ENCODE measurements at places on chromosomes 6 and 20.

- no peak for DNase-seq
These were observed 516.7 kb downstream of the CBLN4 start for GRCh38 chr20:55488593-55488992.

DNA sequence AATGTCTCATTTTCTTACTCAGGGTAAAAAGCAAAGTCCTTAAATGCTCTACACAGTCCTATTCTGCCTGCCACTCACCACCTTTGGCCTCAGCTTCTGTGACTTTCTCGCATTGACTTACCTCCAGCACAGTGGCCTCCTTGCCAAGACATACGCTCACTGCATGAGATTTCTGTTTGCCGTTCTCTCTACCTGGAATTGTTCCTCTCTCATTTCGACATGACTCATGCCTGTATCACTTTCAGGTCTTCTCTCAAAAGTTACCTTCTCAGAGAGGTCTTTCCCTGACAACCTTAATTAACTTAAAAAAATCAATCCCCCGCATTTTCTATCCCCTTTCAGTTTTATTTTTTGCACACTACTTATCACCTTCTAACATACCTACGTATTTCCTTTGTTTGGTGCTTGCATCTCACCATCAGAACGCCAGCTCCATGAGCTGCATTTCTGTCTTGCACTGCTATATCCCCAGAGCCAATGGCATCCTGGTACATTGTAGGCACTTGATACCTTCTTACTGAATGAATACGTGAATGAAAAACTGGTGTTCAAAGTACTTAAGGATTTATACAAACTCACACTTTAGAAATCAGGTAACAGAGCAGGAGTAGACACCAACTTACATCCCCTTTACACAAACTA lies 24.5 kb downstream of the TENT5A start:
- no peak for DNase-seq

DNA sequence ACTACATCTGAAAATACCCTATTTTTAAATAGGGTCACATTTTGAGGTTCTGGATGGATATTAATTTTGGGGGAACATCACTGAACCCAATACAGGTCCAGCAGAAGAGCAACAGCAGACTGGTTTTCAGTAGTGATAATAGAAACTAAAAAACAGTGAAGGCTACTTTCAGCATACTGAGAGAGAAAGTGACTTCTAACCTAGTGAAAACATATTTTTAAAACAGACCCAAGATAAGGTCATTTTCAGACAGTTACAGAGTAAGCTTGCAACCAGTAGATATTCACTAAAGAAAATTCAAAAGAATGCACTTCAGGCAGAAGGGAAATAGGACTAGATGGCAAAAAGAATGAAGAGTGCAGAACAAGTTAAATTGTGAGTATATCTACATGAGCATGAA lies 42.0 kb upstream of the TMEM244 start:
- DNase-seq: no peak

DNA sequence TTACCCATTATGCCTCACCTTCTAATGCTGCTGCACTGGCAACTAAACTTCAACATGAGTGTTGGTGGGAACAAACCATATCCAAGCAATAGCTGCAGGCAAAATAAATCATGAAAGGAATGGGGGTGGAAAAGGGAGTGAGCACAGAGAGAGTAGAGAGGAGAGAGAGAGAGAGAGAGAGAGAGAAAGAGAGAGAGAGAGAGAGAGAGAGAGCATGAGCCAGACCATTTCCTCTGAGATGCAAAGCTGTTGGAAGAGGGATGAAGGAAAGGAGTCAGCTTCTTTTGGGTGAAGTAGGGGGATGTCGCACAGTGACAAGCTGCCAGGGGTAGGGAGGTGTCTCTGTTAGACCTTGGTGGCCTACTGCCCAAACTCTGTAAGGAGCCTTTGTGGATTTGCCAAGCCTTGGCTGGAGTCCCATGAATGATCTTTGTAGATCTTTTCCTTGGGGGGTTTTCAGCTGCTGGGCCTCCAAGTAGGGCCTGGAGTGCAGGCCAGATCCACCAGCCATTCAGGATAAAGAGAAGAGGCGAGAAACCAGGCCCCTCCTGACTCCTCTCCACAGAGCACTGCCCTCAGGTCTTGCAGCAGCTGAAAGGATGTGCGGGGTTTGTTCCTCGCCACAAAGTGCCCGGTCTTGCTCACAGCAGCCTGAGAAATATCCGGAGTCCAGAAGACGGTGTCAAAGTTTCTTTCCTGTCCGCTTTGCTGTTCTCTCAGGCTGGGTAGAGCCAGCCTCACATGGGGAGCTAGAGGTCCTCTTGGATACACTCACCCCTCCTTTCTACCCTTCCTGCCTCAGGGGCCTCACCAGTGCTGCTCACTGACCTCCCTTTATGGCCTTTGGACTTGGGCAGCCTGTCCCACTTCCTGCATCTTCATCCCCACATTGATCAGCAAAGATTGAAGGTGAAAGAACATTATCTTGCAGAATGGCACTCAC lies 17.8 kb downstream of the BTBD3 start:
- DNase-seq: no peak

GRCh38 chr6:42095094-42095493 lies 44.8 kb downstream of the TAF8 start:
- DNase-seq: no peak

DNA sequence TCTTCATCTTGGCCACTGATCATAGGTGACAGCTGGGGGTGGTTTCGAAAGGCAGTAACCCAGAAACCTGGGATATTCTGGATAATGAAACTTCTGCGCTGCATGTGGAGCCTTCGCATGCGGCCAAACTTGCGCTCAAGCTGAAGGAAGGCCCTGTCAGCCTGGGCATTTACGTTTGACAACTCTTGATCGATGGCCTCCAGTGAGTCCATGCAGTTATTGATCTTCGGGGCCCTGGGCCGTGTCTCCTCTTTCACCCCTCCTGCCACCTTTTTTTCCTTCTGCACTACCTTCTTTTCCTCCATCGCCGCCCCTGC lies 729 bp downstream of the TSPYL4 start:
- DNase-seq: no peak

DNA sequence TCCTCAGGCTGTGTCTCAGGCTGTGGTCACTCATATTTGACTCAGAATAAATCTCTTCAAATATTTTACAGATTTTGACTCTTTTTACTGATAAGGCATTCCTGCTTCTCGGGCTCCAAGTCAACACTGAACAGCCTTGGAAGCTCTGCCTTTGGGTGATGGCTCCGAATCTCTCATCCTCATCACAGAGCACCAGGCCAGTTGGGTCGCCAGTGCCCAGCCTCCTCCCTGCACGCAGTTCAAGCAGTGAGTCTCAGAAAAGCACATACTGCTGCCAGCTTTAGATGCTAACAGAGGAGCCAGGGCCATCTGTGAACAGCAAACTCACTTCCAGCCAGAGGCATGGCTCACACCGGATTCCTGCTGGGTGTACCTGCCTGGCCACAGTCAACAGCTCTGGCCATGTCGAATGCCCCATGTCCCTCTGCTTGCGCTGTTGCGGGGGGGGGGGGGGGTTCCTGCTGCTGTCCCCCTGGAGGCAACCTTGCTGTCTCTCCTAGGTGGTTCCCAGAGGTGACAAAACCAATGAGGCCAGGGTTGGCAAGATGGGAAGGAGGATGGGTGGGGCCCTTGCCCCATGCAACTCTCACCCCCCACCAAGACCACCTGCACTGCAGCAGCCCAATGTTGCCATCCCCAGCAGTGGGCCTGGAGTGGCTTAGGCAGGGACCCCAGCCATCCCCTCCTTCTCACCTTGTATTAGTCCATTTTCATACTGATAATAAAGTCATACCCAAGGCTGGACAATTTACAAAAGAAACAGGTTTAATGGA lies 248.8 kb downstream of the ERMARD start:
- DNase-seq: no peak

GRCh38 chr20:15742627-15743026 lies 830.6 kb downstream of the KIF16B start:
- DNase-seq: no peak

DNA sequence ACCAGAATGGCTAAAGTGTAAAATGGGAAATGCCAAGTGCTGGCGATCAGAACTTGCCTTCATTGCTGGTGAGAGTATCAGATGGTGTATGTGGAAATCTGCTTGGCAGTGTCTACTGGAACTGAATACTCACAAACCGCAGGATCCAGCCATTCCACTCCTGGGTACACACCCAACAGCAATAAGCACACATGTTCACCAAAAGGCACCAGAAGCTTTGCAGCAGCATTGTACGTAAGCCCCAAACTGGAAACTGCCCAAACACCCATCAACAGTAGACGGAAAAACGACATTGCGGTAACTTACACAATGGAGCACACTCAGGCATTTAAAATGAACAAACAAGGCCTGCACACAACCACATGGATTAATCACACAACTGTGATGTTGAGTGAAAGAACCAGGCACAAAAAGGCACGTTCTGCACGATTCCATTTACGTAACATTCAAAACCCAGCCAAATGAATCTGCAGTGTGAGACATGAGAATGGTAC lies 37.3 kb upstream of the BPIFA2 start:
- DNase-seq: no peak

GRCh38 chr6:17466707-17467106 lies 73.3 kb downstream of the CAP2 start:
- DNase-seq: no peak

DNA sequence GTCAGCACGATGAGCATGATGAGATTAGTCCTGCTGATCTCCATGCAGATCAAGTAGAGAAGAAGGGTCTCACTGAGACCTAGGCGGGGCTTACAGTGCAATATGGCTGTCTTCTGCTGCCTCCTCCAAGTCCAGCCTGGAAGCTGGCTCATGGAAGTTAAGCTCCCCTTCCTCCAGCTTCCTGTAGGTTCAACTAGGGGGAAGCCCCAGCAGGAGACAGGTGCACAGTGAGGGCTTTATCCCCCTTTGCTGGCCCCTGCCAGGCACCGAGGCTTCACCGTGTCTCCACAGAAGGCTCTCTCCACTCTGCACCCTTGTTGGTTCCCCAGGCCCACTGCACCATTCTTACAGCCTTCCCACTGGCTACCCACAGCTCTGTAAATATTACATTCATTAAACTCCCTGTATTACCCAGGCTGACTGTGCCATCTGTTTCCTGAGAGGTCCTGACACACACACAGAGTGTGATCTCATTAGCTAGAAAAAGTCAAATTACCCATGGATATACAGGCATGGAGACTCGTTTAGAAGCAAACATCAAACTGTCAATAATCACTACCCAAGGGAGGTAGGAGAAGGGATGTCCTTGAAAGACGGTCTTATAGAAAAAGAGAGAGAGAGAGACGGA lies 90.4 kb downstream of the SLC2A10 start:
- no peak for DNase-seq

DNA sequence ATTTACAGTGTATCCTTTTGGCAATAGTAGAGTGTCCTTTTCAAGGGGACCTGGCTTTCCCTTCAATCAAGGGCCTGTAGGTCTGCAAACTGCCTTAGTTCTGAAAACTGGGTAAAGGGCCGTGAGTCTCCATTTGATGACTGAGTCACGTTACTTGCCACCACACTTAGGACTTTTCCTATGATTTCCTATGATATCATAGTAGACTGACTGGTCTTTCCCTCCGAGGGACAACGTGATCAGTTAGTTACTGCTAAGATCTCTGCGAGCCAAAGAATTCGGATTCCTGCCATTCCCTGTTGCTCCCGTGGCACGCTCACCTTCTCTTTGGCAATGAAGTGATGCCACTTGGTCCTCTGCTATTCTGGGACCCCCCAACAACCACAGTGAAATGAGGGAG lies 8.4 kb downstream of the ZNF831 start:
- no peak for DNase-seq

DNA sequence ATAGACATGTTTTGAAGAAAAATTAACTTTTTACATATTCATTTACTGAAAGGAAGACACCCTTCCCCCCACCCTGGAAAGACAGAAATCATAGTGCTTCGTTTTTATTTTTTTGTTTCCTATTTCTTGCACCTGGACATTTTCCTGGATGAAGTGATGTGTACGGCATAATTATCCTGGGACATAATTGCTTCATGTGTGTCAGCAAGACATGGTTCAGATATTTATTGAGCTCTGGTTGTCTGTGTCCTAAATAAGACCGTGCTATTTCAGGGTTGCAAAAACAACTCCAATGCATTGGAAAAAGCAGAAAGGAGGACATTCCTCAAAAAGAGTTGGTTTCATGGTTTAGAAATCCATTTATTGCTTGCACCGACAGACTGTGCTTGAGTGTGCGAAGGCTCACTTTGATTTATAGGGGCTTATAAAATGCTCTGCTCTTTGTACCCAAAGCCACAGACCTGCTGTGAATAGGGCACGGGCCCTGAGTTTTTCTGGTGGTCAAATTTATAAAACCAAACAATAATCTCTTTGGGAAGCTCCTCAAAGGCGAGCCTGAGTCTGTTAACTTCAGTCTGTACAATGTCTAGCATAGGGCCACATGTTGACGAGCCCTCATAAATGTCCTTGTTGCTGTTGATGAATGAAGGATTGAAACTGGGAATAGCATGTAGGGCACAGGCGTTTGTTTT lies 179.5 kb downstream of the SOX4 start:
- DNase-seq: no peak

GRCh38 chr6:83767033-83767432 lies 58.1 kb upstream of the SNAP91 start:
- no peak for DNase-seq

GRCh38 chr6:163253556-163254213 lies 160.8 kb upstream of the QKI start:
- no peak for DNase-seq

DNA sequence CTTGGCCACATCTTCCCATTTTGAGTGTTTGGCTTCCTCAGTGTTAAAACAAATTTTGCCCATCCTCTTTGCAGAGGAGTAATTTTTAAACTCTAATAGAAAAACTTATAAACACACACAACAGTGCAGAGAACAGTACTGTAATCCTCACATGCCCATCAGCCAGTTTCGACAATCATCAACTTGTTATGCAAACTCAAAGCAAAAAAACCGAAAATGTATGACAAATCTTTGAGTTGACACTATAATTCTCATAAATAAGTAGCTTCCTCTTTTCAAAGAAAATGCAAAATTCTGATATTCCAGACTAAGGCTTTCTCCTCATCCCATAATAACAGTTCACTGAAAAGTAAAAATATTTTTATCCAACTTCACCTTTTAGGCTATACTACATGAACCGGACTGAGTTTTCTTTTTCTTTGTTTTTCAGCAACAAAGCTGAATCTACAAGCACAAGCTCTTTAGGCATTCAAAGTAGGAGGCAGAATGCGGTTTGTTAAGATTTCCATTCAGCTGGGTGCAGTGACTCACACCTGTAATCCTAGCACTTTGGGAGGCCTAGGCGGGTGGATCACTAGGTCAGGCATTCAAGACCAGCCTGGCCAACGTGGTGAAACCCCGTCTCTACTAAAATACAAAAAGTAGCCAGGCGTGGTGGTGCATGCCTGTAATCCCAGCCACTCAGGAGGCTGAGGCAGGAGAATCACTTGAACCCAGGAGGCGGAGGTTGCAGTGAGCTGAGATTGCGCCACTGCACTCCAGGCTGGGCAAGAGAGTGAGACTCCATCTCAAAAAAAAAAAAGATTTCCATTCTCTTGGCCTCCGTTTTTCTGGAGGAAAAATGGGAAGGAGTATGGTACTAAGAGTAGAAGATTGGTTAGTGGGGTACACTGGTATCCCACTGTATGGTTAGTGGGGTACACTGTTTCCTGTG lies 74.8 kb downstream of the GCNT2 start:
- no peak for DNase-seq

- no peak for DNase-seq
These were observed 54.4 kb downstream of the KDM1B start for GRCh38 chr6:18209539-18210197.
